Ovary (tissue), 10 donors: ENCODE measurements at places on chromosomes 16 and 17. TPM values are rescaled to one million over a fixed set of nuclear protein-coding genes. Genes with fewer than 3 reads are reported as not detected.
A peak's percentile ranks its signal among the peaks of the same experiment; 100 is the strongest.

DOC2B gene
- 1.7 TPM for total RNA-seq

ATP2A3 gene
- total RNA-seq = 1.6 TPM

DHRS7C gene
- total RNA-seq = not detected

SHBG gene
- 0.69 TPM for total RNA-seq

DNA sequence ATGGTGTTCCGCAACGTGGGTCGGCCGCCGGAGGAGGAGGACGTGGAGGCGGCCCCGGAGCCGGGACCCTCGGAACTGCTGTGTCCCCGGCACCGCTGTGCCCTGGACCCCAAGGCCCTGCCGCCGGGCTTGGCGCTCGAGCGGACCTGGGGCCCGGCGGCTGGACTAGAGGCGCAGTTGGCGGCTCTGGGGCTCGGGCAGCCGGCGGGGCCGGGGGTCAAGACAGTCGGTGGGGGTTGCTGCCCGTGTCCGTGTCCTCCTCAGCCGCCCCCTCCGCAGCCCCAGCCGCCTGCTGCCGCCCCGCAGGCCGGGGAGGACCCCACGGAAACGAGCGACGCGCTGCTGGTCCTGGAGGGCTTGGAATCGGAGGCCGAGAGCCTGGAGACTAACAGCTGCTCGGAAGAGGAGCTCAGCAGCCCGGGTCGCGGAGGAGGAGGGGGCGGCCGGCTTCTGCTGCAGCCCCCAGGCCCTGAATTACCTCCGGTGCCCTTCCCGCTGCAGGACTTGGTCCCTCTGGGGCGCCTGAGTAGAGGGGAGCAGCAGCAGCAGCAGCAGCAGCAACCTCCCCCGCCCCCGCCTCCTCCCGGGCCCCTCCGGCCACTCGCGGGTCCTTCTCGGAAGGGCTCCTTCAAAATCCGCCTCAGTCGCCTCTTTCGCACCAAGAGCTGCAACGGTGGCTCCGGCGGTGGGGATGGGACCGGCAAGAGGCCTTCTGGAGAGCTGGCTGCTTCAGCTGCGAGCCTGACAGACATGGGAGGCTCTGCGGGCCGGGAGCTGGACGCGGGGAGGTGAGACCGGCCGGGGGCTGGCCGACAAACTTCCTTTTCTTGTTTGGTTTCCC is 821 bp downstream of the SOCS7 start:
- H3K36me3 ChIP-seq = no peaks in the 10 kb centered on the region
- peak overlapping the region; percentile 40 for H3K27ac ChIP-seq
- DNase-seq = peak; percentile 29
- no peaks in the 10 kb centered on the region for H3K27me3 ChIP-seq
- peak overlapping the region; percentile 64 for H3K4me3 ChIP-seq

DNA sequence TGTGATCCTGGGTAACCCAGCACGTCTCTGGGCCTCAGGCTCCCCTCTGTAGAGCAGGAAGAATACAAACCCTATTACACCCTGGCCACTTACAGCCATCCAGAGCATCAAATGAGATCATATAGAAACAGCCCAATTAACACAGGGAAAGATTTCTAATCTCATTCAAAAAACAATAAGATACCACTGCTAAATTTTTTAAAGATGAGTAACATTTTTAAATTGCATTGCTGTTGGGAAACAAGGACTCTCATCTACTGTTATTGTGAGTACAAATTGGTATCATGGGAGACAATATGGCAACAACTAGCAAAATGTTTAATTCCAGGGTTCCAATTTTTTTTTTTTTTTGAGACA is 41.1 kb downstream of the SRL start:
- no peak overlapping the region for H3K4me3 ChIP-seq
- no peak overlapping the region for H3K27ac ChIP-seq
- H3K27me3 ChIP-seq = no peaks in the 10 kb centered on the region
- peaks cover 3% of the 10 kb centered on the region for H3K4me1 ChIP-seq
- DNase-seq = no peak
- no peaks in the 10 kb centered on the region for H3K36me3 ChIP-seq

GRCh38 chr17:12985431-12986293 is 32.2 kb downstream of the ELAC2 start:
- no peak overlapping the region for H3K4me3 ChIP-seq
- no peak overlapping the region for H3K27ac ChIP-seq
- H3K36me3 ChIP-seq = no peaks in the 10 kb centered on the region

DNA sequence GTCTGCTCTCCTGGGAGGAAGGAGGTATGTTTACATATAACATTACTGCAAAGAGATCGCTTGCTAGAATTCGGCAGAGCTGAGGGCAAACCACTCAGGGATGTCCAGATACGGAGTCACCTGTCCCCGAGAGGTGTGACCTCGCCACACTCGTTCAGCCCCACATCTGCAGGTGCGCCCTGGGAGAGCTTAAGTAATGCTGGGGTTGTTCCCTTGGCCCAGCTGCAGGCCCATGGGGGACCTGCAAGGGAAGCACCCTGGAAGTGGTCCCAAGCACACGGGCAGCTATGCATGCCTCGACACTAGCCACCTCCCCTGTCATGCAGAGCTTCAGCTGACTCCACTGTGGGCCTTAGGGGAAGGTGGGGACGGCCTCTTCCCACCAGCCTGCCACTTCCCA is 22.2 kb downstream of the USP22 start:
- no peaks in the 10 kb centered on the region for H3K27me3 ChIP-seq
- no peaks in the 10 kb centered on the region for H3K36me3 ChIP-seq
- H3K27ac ChIP-seq = no peak overlapping the region
- H3K4me3 ChIP-seq = no peak overlapping the region
- DNase-seq = no peak
- peaks cover 2% of the 10 kb centered on the region for H3K4me1 ChIP-seq

DNA sequence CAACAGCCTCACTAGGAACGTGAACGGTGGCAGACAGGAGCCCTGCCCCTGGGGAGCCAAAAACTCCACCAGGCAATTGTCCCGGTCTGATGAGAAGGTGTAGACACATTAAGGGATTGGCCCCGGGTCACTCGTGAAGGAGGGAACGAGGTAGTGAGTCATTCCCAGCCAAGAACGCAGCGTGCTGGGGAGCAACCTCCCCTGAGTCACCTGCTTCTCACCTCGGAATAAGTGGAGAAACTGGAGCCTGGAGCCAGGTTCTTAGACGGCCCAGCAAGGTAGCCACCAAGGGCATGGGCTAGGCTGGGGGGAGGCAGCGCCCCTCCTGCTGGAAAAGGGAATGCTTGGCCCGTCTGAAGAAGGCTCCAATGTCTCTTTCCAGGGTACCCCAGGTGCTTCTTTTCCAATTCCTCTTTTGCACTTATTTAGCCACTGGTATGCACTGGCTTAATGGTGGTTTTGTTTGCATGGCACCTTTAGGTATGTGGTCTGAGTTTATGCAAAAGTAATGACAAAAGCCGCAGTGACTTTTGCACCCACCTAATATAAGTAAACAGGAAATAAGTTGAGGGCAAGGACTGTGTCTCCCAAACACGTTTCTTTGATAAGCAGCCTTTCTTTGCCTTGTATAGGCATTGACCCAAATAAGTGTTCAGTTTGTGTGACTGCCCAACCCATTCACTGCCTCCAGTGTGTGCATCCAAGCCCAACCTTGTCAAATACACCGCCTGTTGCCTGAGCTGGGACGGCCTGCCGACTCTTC is 1.8 kb upstream of the HELZ start:
- H3K36me3 ChIP-seq = no peaks in the 10 kb centered on the region
- no peaks in the 10 kb centered on the region for H3K27me3 ChIP-seq
- no peak overlapping the region for H3K27ac ChIP-seq
- peak overlapping the region; percentile 95 for H3K4me3 ChIP-seq
- H3K4me1 ChIP-seq = peaks cover 4% of the 10 kb centered on the region
- no peak for DNase-seq

DNA sequence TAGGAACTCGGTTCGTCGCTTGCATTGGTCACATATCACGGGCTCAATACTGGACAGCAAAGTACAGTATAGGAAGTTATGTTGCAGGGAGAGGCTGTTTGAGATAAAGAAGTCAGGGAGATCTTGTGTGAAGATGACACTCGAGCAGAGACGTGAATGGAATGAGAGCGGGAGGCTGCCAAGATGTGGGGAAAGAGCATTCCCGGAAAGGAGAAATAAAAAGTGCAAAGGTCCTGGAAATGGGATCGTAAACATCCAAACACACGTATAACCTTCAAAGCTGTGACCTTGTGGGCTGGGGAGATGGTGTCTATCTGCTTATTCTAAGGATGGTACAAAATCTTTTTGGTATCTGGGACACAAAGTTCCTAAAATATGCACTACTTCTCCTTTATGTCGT is 43.0 kb upstream of the MYOCD start:
- H3K27ac ChIP-seq = peak overlapping the region; percentile 10
- no peaks in the 10 kb centered on the region for H3K27me3 ChIP-seq
- no peaks in the 10 kb centered on the region for H3K36me3 ChIP-seq
- peaks cover 16% of the 10 kb centered on the region for H3K4me1 ChIP-seq
- no peak overlapping the region for H3K4me3 ChIP-seq

DNA sequence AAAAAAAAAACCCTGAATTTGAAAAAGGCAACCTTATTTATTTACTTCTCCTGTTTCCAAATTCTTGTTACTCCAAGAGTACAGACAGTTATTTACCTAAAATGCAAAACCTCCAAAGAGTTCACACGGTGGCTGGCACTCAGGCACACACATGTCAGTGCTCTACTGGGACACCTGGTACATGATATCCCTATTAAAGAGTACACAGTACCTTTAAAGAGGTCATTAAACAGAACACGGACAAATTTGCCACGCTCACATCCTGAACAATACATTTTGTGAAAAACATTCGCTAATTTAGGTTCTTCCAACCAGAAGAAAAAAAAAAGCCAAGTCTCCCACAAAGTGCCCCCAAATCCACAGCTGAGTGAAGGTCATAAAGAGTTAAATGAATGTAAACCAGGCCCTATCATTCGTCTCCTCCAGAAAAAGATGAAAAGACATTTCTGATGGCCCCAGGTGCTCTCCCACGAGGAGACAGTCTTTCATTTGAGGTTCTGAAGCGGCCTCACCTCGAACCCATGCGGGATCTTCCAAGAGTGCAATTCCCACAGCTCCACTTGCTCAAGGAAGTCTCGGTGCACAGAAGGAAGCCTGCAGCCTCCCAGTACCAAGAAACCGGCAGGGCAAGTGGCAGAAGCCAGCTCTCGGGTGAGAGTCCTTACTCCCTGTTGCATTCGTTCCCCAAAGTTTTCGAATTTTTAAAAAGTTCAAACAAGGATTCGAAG is 993 bp downstream of the ERN1 start:
- H3K4me3 ChIP-seq = peak overlapping the region; percentile 52
- H3K36me3 ChIP-seq = no peaks in the 10 kb centered on the region
- DNase-seq = peak; percentile 38
- H3K4me1 ChIP-seq = peaks cover 9% of the 10 kb centered on the region

GRCh38 chr17:82037889-82038195 is 345 bp upstream of the DCXR start:
- peak overlapping the region; percentile 75 for H3K4me3 ChIP-seq
- peak overlapping the region; percentile 91 for H3K27ac ChIP-seq
- H3K36me3 ChIP-seq = no peaks in the 10 kb centered on the region
- DNase-seq = no peak
- no peaks in the 10 kb centered on the region for H3K27me3 ChIP-seq
- peaks cover 8% of the 10 kb centered on the region for H3K4me1 ChIP-seq

DNA sequence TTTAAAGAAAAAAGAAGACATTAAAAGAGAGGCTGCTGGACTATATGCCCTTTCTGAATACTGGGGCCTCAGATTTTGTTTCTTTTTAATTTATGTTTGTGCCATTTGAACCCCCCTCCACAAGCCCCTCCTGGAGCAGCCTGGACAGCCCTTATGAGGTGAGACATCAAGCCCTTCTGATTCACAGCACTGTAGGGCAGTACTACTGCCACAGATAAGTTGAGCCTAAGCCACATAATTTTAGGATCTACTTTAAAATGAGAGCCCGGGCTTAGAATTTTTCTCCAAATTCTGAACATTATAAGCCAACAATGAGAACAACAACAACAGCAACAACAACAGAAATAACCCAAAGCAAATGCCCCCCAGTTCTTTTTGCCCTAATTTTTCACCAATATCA is 256.9 kb upstream of the SALL1 start:
- no peaks in the 10 kb centered on the region for H3K27me3 ChIP-seq
- no peaks in the 10 kb centered on the region for H3K4me1 ChIP-seq
- H3K27ac ChIP-seq = no peak overlapping the region
- no peak for DNase-seq

- peaks cover 7% of the 10 kb centered on the region for H3K4me1 ChIP-seq
- no peak for DNase-seq
- H3K27ac ChIP-seq = no peak overlapping the region
- H3K4me3 ChIP-seq = no peak overlapping the region
- H3K36me3 ChIP-seq = no peaks in the 10 kb centered on the region
These were observed 9.8 kb downstream of the PGS1 start for GRCh38 chr17:78387977-78388941.

- no peaks in the 10 kb centered on the region for H3K4me1 ChIP-seq
- no peaks in the 10 kb centered on the region for H3K36me3 ChIP-seq
- H3K4me3 ChIP-seq = no peak overlapping the region
- DNase-seq = no peak
- no peak overlapping the region for H3K27ac ChIP-seq
- H3K27me3 ChIP-seq = no peaks in the 10 kb centered on the region
These were observed 70.0 kb downstream of the IRX6 start for GRCh38 chr16:55393991-55394390.

GRCh38 chr16:67447508-67448076 is 16.7 kb downstream of the HSD11B2 start:
- no peak overlapping the region for H3K4me3 ChIP-seq
- no peaks in the 10 kb centered on the region for H3K27me3 ChIP-seq
- H3K4me1 ChIP-seq = peaks cover 71% of the 10 kb centered on the region
- peak; percentile 71 for DNase-seq

DNA sequence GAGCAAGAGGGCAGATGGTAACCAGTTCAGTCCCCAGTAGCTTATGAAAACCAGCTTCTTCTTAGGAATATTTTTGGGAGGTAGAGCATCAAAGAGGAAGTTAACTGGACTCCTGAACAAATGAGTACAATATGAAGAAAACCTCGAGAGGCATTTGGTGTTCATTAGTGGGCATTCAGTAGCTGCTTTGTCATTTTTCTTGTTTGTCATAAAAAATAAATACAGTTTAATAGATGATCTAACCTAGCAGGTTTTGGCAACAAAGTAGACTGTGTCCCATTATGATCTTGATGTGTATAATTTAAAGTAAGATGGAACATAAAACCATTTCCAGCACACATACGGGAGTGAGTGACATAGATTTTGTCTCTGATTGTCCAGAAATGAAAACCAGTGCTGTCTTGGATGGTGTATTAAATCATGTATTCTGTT is 173.1 kb downstream of the HS3ST3A1 start:
- no peaks in the 10 kb centered on the region for H3K36me3 ChIP-seq
- no peak for DNase-seq
- H3K27me3 ChIP-seq = no peaks in the 10 kb centered on the region

GRCh38 chr16:80803339-80804055 is 901 bp downstream of the CDYL2 start:
- peak; percentile 39 for DNase-seq
- H3K27me3 ChIP-seq = no peaks in the 10 kb centered on the region
- no peak overlapping the region for H3K27ac ChIP-seq

- DNase-seq = no peak
- no peaks in the 10 kb centered on the region for H3K36me3 ChIP-seq
- H3K27me3 ChIP-seq = no peaks in the 10 kb centered on the region
These were observed 2.7 kb upstream of the TRAF7 start for GRCh38 chr16:2152695-2153506.
